ENCODE measurements at places on chromosomes 2 and 18.

GRCh38 chr2:113391073-113391472, 46.4 kb upstream of the ZNG1B start:
- no peaks in the 10 kb centered on the region for H3K4me1 ChIP-seq
- no peak overlapping the region for H3K27ac ChIP-seq
- no peaks in the 10 kb centered on the region for H3K27me3 ChIP-seq
- H3K36me3 ChIP-seq: no peaks in the 10 kb centered on the region

GRCh38 chr2:17735864-17736263, 17.7 kb downstream of the SMC6 start:
- H3K4me1 ChIP-seq: no peaks in the 10 kb centered on the region
- H3K4me3 ChIP-seq: no peak overlapping the region
- DNase-seq: no peak

DNA sequence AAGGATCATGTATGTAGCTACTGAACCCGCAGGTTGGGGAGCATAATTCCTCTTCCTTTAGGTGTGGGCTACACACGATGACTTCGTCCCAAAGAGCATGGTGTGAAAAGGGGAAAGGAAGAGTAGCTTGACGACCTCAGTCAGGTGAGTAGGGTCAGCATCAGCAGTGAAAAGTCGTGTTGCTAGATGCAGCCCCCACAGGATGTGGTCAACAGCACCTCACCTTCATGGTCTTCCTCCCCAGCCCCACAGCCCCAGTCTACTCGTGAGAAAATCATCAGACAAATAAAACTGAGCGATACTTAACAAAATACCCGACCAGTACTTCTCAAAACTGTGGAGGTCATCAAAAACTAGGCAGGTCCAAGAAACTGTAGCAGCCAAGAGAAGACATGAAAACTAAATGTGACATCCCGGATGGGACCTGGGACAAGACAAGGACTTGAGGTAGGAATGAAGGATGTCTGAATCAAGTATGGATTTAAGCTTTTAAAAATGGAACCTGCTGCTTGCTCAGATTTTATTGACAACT, 77.5 kb upstream of the NFATC1 start:
- no peak overlapping the region for H3K4me3 ChIP-seq
- H3K27ac ChIP-seq: no peak overlapping the region
- no peaks in the 10 kb centered on the region for H3K27me3 ChIP-seq

DNA sequence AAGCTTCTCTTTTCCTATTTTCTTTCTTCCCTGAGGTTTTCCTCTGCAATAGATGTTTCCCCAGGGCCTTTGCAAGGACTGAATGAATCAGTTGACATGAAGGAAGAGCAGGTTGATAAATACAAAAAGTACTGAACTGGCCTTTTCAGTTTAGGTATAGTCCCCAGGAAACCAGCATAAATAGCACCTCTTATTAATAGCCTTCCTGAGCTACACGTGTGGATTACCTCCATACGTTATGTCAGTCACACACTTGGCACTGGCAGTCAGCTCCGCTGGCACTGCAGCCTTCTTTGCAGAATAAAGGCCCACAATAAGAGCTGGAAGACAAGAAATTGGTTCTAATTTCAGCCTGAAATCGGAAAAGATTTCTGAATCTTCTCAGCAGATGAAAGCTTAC, 60.7 kb downstream of the KCTD18 start:
- no peaks in the 10 kb centered on the region for H3K36me3 ChIP-seq
- H3K27ac ChIP-seq: no peak overlapping the region

DNA sequence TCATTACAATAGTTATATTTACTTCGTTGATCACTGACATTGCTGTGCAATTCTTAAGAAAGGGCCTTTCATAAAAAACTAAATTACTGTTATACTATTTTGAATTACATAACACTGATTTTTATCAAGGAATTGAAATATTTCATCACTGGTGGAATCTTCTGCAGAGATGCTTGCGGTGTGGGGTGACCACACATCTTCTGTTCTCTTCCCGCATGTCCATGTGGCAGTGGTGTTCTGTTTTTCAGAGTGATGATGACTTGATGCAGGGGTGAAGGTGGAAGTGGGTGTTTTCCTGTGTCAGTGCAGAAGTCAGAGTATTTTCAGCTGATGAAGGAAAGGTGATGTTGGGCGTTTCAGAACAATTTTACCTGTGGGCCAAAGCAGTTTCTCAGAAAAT, 7.0 kb downstream of the CNDP2 start:
- H3K27me3 ChIP-seq: no peaks in the 10 kb centered on the region
- peaks cover 16% of the 10 kb centered on the region for H3K36me3 ChIP-seq
- no peak for DNase-seq
- H3K4me3 ChIP-seq: no peak overlapping the region
- no peak overlapping the region for H3K27ac ChIP-seq

DNA sequence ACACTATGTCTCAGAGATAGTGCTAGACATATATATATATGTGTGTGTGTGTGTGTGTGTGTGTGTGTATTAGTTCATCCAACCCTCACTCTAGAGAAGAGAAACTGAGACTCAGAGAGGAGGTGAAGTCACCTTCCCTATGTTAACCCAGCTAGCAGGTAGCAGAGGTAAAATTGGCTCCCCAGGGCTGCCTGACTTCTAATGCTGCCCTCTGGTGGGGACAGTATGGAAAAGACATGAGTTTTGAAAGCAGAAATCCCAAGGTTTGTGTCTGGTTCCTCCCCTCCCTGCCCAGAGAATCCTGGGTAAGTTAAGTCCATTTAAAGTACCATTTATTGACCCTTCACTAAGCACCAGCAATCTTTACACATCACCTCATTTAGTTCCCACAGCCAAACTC, 137.7 kb downstream of the THNSL2 start:
- H3K4me3 ChIP-seq: no peak overlapping the region
- H3K4me1 ChIP-seq: no peaks in the 10 kb centered on the region
- H3K27me3 ChIP-seq: no peaks in the 10 kb centered on the region
- no peak for DNase-seq
- H3K36me3 ChIP-seq: no peaks in the 10 kb centered on the region

- no peaks in the 10 kb centered on the region for H3K36me3 ChIP-seq
- H3K27ac ChIP-seq: no peak overlapping the region
- H3K4me1 ChIP-seq: peaks cover 10% of the 10 kb centered on the region
- no peak for DNase-seq
- no peak overlapping the region for H3K4me3 ChIP-seq
These were observed 165.3 kb downstream of the RNF152 start for GRCh38 chr18:61727241-61728193.

GRCh38 chr18:25327584-25327983, 24.4 kb downstream of the ZNF521 start:
- H3K36me3 ChIP-seq: no peaks in the 10 kb centered on the region
- H3K27ac ChIP-seq: no peak overlapping the region
- H3K4me1 ChIP-seq: no peaks in the 10 kb centered on the region
- H3K27me3 ChIP-seq: no peaks in the 10 kb centered on the region
- no peak for DNase-seq

DNA sequence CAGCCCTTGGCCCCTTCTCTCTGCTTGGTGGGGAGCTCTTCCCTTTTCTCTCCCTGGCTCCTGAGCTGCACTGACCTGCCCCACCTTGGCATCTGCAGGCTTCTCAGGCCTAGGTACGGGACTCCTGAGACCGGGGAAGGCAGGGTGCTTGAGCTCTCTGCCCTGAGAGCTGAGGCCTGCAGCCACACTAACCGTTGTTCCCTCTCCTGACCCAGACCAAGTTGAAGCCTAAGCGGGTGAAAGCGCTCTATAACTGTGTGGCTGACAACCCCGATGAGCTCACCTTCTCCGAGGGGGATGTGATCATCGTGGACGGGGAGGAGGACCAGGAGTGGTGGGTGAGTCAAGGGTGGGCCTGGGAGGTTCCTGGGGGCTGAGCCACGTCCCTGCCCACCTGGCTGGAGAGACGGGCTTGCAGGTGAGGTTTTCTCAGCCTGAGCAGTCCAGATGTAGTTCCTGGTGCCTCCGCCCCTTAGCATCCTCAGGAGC, 22.2 kb downstream of the ITGB1BP1 start:
- no peaks in the 10 kb centered on the region for H3K4me1 ChIP-seq
- H3K4me3 ChIP-seq: no peak overlapping the region
- no peak overlapping the region for H3K27ac ChIP-seq
- H3K36me3 ChIP-seq: peaks cover 48% of the 10 kb centered on the region
- no peaks in the 10 kb centered on the region for H3K27me3 ChIP-seq

DNA sequence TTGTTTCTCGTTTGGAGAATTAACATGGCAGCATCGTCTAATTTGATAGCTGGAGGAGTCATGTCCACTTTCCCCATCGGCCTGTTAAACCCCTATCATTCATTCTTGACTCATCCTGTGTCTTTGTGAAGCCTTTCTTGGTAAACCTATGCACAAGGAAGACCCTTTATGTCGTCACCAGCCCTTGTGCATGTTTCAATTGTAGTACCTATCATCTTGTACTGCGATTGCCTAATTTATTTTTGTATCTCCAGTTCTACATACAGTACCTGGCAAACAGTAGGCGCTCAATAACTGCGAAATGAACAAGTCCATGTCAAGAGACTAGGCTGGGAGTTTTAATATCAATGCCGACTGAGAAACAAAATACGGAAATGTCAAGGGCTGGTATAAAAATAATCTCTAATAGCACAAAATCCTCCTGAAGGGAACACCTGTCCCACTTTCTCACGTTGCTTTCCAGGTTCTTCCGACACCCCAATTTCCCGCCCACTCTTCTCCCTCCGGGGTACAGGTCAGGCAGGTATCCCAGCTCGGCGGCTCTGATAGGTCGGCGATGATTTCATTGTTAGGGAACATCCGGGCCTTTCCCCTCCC, 1.3 kb upstream of the PPM1B start:
- no peak for DNase-seq
- no peaks in the 10 kb centered on the region for H3K27me3 ChIP-seq
- peak overlapping the region; percentile 88 for H3K27ac ChIP-seq
- peak overlapping the region; percentile 70 for H3K4me3 ChIP-seq
- peaks cover 12% of the 10 kb centered on the region for H3K4me1 ChIP-seq

- H3K4me1 ChIP-seq: no peaks in the 10 kb centered on the region
- no peak overlapping the region for H3K4me3 ChIP-seq
- no peaks in the 10 kb centered on the region for H3K36me3 ChIP-seq
- no peak for DNase-seq
These were observed 935.0 kb downstream of the TRIB2 start for GRCh38 chr2:13651684-13652131.

- no peak overlapping the region for H3K27ac ChIP-seq
- H3K36me3 ChIP-seq: no peaks in the 10 kb centered on the region
- H3K27me3 ChIP-seq: no peaks in the 10 kb centered on the region
- peaks cover 5% of the 10 kb centered on the region for H3K4me1 ChIP-seq
- H3K4me3 ChIP-seq: no peak overlapping the region
- DNase-seq: no peak
These were observed 111.6 kb downstream of the MREG start for GRCh38 chr2:215901796-215902195.

GRCh38 chr2:221034973-221035372, 537.1 kb downstream of the EPHA4 start:
- no peak for DNase-seq
- no peaks in the 10 kb centered on the region for H3K27me3 ChIP-seq
- no peaks in the 10 kb centered on the region for H3K4me1 ChIP-seq
- H3K36me3 ChIP-seq: no peaks in the 10 kb centered on the region

GRCh38 chr2:203340791-203341487, 12.7 kb downstream of the ABI2 start:
- no peaks in the 10 kb centered on the region for H3K36me3 ChIP-seq
- H3K27ac ChIP-seq: peak overlapping the region; percentile 37
- no peak for DNase-seq
- no peaks in the 10 kb centered on the region for H3K27me3 ChIP-seq

DNA sequence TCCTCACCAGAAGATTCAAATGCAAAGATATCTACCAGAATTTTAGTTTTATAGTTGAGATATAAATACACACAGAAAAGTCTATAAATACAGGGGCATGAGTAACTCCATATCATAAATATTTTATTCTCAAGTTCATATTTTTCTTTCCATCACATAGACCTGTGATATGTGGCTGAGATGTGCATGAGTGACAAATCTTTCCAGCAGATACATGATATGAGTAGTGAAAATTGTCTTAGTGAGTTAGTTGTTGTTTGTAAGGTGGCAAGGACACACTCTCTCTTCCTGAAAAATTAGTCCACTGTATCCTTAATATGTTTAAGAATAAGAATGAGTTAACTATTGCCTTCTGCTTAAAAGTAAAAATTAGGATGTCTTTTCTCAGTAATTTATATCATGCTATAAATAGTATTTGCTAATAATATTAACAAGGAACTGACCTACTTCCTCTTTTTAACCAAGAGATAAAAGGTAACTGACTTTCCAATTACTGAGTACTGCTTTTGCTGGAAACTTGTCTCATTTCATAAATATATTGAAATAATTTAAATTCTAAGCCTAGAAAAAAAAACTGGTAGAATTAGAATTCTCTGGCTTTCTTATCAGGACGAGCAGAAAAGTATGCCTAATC, 85.2 kb upstream of the SESTD1 start:
- H3K4me1 ChIP-seq: peaks cover 17% of the 10 kb centered on the region
- no peak for DNase-seq
- no peak overlapping the region for H3K4me3 ChIP-seq
- H3K36me3 ChIP-seq: no peaks in the 10 kb centered on the region
- H3K27me3 ChIP-seq: no peaks in the 10 kb centered on the region

GRCh38 chr2:71388214-71388613, 56.6 kb downstream of the ZNF638 start:
- no peak overlapping the region for H3K4me3 ChIP-seq
- no peak overlapping the region for H3K27ac ChIP-seq
- peaks cover 5% of the 10 kb centered on the region for H3K4me1 ChIP-seq
- H3K36me3 ChIP-seq: peaks cover 21% of the 10 kb centered on the region

GRCh38 chr18:5673616-5674015, 129.8 kb upstream of the EPB41L3 start:
- no peaks in the 10 kb centered on the region for H3K36me3 ChIP-seq
- H3K27me3 ChIP-seq: no peaks in the 10 kb centered on the region
- H3K4me3 ChIP-seq: no peak overlapping the region
- H3K27ac ChIP-seq: no peak overlapping the region
- no peak for DNase-seq

GRCh38 chr18:55918444-55918843, 330.5 kb upstream of the TCF4 start:
- DNase-seq: no peak
- no peaks in the 10 kb centered on the region for H3K4me1 ChIP-seq
- H3K4me3 ChIP-seq: no peak overlapping the region
- no peaks in the 10 kb centered on the region for H3K36me3 ChIP-seq
- no peaks in the 10 kb centered on the region for H3K27me3 ChIP-seq

DNA sequence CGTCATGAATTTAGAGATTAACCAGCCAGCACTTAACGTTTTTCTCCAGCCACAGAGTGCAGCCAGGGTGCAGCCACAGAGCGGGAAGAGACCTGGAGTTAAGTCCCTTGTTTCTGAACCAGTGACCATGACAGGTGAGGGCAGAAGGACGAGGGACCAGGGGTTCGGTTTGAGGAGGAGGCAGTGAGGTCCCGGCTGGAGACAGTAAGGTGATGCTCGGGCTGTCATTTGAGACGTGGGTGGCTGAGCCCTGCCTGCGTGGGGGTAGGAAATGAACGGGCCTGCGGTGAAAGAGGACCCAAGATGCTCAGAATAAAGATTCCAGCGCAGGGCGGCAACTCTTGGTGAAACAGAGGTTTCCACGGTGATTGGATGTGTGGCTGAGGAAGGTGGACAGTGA, 205.9 kb downstream of the SNTG2 start:
- DNase-seq: no peak
- H3K27me3 ChIP-seq: no peaks in the 10 kb centered on the region
- no peak overlapping the region for H3K4me3 ChIP-seq
- no peaks in the 10 kb centered on the region for H3K4me1 ChIP-seq
- no peaks in the 10 kb centered on the region for H3K36me3 ChIP-seq
- no peak overlapping the region for H3K27ac ChIP-seq

- peaks cover 6% of the 10 kb centered on the region for H3K4me1 ChIP-seq
- H3K27ac ChIP-seq: no peak overlapping the region
- H3K27me3 ChIP-seq: no peaks in the 10 kb centered on the region
- H3K4me3 ChIP-seq: no peak overlapping the region
- no peak for DNase-seq
These were observed 94.6 kb downstream of the CDC42EP3 start for GRCh38 chr2:37576831-37577230.

- no peaks in the 10 kb centered on the region for H3K4me1 ChIP-seq
- no peak for DNase-seq
- H3K27me3 ChIP-seq: no peaks in the 10 kb centered on the region
- H3K27ac ChIP-seq: no peak overlapping the region
These were observed 513.9 kb upstream of the MEX3C start for GRCh38 chr18:51711298-51711889.
